ENCODE measurements at places on chromosomes 12 and 14. TPM values are rescaled to one million over a fixed set of nuclear protein-coding genes. Genes with fewer than 3 reads are reported as not detected.

DNA sequence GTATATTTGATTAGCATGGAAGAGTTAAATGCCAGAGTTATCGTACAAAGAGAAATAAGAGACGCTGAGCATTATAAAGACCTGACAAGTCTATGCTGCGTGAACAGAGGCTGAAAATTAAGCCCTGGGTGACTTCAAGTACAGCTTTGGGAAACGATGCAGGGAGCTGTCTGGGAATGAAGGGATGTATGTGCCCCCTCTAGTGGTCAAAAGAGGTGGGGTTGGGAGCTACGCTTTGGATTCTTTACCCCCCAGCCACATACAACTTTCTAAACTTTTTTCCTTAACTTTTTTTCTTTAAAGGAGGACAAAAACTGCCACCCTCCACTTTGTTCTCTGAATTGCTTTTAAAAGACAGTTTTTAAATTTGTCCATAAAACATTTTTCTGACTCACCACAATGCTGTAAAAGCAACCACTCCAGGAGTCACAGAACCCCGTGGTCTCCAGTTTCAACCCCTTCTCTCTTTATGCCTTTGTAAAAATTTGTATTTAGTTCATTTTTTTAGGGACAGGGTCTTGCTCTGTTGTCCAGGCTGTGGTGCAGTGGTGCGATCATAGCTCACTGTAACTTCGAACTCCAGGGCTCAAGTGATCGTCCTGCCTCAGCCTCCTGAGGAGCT, 59.4 kb downstream of the ZNF664 start:
- H3K27me3 ChIP-seq: no peaks in the 10 kb centered on the region
- peaks cover 24% of the 10 kb centered on the region for H3K4me1 ChIP-seq
- no peak overlapping the region for H3K4me3 ChIP-seq
- H3K36me3 ChIP-seq: no peaks in the 10 kb centered on the region
- H3K27ac ChIP-seq: no peak overlapping the region
- DNase-seq: peak; percentile 85

DNA sequence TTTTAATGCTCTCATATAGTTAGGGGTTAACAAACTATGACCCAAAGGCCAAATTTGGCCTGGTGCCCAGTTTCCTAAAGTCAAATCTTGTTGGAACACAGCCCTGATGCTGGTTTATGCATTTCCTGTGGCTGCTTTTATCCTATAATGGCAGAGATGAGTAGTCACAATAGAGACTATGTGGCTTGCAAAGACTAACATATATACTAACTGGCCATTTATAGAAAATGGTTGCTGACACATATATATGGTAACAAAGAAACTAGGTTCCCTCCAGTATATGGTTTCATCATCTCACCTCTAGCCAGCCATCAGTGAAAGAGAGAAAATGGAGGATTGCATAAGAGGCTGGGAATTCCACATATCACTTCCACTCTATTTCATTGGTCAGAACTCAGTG, 10.8 kb downstream of the NAV3 start:
- H3K4me1 ChIP-seq: peaks cover 12% of the 10 kb centered on the region
- no peak overlapping the region for H3K27ac ChIP-seq
- H3K4me3 ChIP-seq: no peak overlapping the region
- H3K27me3 ChIP-seq: peaks cover 5% of the 10 kb centered on the region

- no peaks in the 10 kb centered on the region for H3K27me3 ChIP-seq
- H3K4me1 ChIP-seq: no peaks in the 10 kb centered on the region
- DNase-seq: no peak
- no peak overlapping the region for H3K4me3 ChIP-seq
- no peaks in the 10 kb centered on the region for H3K36me3 ChIP-seq
These were observed 246.9 kb downstream of the TMEM132C start for GRCh38 chr12:128513831-128514230.

- H3K27ac ChIP-seq: no peak overlapping the region
- H3K4me3 ChIP-seq: no peak overlapping the region
- no peaks in the 10 kb centered on the region for H3K36me3 ChIP-seq
- H3K4me1 ChIP-seq: peaks cover 24% of the 10 kb centered on the region
- no peaks in the 10 kb centered on the region for H3K27me3 ChIP-seq
These were observed 7.8 kb upstream of the PGF start for GRCh38 chr14:74963178-74963704.

- peaks cover 11% of the 10 kb centered on the region for H3K4me1 ChIP-seq
- no peaks in the 10 kb centered on the region for H3K36me3 ChIP-seq
- DNase-seq: no peak
- H3K27me3 ChIP-seq: no peaks in the 10 kb centered on the region
- no peak overlapping the region for H3K27ac ChIP-seq
These were observed 35.1 kb downstream of the NIN start for GRCh38 chr14:50795909-50796308.

DNA sequence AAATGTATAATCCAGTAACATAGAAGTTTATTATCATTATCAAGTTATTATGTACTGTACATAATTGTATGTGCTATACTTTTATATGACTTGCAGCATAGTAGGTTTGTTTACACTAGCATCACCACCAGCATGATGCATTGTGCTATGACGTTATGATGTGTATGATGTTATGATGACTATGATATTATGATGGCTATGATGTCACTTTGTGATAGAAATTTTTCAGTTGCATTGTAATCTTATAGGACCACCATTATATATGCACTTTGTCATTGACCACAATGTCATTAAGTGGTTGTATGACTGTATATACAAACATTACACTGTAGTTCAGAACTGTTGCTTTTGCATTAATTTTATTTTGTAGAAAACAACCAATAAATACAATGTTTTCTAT, 173.4 kb downstream of the PPFIA2 start:
- no peaks in the 10 kb centered on the region for H3K36me3 ChIP-seq
- H3K27ac ChIP-seq: no peak overlapping the region
- H3K4me3 ChIP-seq: no peak overlapping the region
- H3K4me1 ChIP-seq: no peaks in the 10 kb centered on the region

GRCh38 chr14:93752980-93753561, 35.2 kb downstream of the PRIMA1 start:
- no peak overlapping the region for H3K4me3 ChIP-seq
- H3K27ac ChIP-seq: no peak overlapping the region
- no peaks in the 10 kb centered on the region for H3K27me3 ChIP-seq
- H3K4me1 ChIP-seq: no peaks in the 10 kb centered on the region
- H3K36me3 ChIP-seq: no peaks in the 10 kb centered on the region
- DNase-seq: no peak

DNA sequence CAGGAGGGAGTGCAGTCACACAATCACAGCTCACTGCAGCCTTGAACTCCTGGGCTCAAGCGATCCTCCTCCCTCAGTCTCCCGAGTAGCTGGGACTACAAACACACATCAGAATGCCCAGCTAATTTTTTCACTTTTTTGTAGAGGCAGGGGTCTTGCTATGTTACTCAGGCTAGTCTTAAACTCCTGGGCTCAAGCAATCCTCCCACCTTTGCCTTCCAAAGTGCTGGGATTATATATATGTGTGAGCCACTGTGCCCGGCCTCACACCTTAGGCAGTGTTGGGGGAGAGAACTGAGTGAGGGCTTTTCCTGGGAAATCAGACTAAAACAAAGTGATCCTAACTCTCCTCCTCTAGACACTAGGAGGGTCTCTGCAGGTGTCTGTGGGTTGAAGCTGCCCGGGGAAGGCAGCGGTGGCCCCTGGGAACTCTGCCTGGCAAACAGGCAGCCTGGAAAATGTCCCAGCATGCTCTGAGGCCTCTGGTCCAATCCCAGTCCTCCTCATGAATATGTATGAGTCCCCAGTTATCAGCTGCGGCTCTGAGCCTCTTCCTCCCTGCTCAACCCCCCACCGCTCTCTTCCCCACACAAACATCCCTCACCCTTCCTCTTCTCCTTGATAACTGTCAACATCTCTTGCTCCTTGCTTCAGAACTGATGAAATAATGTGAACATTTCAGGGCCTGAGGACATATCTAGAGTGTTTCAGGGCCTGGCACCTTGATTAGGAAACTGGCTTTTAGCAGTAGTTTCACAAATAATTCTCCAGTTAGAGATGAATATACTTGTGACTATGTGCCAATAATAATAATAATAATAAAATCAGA, 7.9 kb upstream of the NAA25 start:
- H3K4me1 ChIP-seq: peaks cover 17% of the 10 kb centered on the region
- peak; percentile 32 for DNase-seq
- H3K27me3 ChIP-seq: no peaks in the 10 kb centered on the region
- peak overlapping the region; percentile 73 for H3K27ac ChIP-seq
- no peaks in the 10 kb centered on the region for H3K36me3 ChIP-seq

GRCh38 chr14:62081012-62081612, 318.9 kb downstream of the SNAPC1 start:
- H3K4me1 ChIP-seq: no peaks in the 10 kb centered on the region
- no peak overlapping the region for H3K27ac ChIP-seq
- DNase-seq: no peak
- no peak overlapping the region for H3K4me3 ChIP-seq

- DNase-seq: peak; percentile 68
- no peaks in the 10 kb centered on the region for H3K36me3 ChIP-seq
- no peaks in the 10 kb centered on the region for H3K27me3 ChIP-seq
- no peak overlapping the region for H3K4me3 ChIP-seq
These were observed 95.8 kb downstream of the EPS8 start for GRCh38 chr12:15693228-15693911.

DNA sequence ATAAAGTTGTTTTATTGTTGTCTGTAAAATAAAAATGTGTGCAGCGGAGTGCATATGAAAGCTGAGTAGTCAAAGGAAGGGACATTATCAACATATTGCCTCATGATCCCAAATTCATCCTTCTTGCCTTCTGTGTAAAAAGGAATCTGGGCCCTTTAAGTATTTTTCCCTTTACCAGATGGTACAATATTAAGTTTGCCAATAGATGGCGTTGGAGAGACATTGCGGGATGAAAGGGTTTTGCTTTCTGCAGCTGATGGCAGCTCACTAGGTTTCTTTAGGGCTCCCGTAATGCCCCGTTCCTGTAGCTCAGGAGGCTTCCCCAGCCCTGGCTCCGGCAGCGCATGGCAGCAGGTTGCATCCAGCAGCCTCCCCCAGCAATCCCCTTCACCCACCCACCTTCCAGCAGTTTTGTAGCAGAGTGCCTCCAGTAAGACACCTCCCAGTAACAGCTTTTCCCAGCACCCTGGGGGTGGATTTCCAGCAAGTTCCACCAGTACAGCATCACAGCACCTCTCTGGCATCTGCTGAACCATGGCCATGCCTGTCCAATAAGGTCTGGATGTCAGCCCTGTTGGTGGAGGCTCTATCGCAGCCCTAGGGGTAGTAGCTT, 354.4 kb downstream of the MED13L start:
- H3K27me3 ChIP-seq: no peaks in the 10 kb centered on the region
- H3K4me1 ChIP-seq: peaks cover 11% of the 10 kb centered on the region
- no peaks in the 10 kb centered on the region for H3K36me3 ChIP-seq
- DNase-seq: peak; percentile 16
- no peak overlapping the region for H3K4me3 ChIP-seq

DNA sequence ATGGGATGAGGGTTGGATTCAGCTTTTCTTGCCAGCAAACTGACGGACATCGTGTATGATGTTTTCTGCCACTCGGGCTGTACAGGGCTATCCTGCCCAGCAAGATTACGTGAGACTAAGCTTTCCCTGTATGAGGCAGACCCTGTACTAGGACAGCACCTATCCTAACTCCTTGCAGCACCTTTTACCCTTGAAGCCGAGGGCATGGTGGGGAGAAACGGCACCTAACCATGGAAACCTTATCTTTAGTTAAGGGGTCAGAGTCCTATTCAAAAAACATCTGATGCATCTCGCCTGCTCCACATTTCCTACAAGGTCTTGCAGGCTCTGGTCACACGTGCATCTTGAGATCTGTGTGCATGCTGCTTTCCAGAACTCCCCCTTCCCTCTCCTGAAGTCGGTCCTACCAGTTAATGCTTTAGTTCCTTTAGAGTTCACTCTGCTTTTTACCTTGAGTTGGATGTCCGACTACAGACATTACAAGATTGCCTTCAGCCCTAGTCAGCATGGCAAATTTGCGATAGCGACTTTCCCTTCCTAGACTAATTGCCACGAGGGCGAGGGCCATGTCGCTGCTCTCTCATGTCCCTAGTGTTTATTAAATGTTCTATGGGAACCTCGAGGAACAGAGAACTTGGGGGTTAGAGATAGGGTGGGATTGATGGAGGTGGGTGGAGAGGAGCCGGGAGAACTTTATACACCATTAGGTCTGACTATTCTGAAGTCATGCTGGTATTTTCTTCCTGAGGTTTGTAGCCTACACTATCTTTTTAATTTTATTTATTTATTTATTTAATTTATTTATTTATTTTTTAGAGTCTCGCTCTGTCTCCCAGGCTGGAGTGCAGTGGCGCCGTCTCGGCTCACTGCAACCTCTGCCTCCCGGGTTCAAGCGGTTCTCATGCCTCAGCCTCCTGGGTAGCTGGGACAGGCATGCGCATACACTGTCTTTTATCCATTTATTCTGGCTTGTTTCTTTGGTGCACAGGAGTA, 6.6 kb downstream of the RAN start:
- DNase-seq: no peak
- no peaks in the 10 kb centered on the region for H3K27me3 ChIP-seq
- H3K27ac ChIP-seq: no peak overlapping the region
- H3K4me1 ChIP-seq: peaks cover 13% of the 10 kb centered on the region
- no peak overlapping the region for H3K4me3 ChIP-seq
- peaks cover 39% of the 10 kb centered on the region for H3K36me3 ChIP-seq

DNA sequence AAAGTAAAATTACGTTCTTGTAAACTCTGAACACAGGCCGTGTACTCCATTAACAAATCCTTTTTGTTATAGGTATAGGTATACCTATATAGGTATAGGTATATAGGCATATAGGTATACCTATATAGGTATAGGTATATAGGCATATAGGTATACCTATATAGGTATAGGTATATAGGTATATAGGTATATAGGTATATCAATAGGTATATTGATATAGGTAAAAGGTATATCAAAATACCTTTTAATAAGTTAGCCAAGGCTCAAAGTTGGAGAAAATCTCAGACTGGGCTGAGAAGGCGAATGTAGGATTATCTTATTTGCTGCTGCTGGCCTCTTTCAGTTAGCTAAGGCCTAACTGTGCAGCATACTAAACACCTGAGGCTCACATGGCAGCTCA, 3.4 kb downstream of the SCFD1 start:
- no peaks in the 10 kb centered on the region for H3K36me3 ChIP-seq
- no peak overlapping the region for H3K4me3 ChIP-seq
- no peak for DNase-seq
- H3K27ac ChIP-seq: no peak overlapping the region
- peaks cover 26% of the 10 kb centered on the region for H3K4me1 ChIP-seq

GRCh38 chr12:121989276-121990113, 32.2 kb upstream of the BCL7A start:
- H3K27me3 ChIP-seq: no peaks in the 10 kb centered on the region
- H3K27ac ChIP-seq: no peak overlapping the region
- H3K4me1 ChIP-seq: peaks cover 21% of the 10 kb centered on the region
- DNase-seq: no peak

DNA sequence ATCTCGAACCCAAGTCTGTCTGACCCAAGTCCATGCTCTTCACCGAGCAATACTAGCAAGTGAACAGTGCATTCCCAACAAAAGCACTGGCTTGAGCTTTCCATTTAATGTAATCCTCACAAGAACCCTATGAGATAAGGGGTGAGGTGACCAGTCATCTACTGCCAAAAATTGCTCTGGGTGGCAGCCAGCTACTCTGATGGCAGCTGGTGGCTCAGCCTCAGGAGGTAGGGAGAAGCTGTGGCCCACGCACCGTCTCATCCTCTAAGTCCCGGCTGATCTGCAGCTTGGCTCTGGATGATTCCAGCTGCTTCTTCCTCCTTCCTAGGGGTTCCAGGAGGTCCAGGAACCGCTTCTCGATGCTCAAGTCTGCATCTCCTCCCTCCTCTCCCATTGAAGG, 75.2 kb downstream of the PLEKHG3 start:
- no peak for DNase-seq
- no peaks in the 10 kb centered on the region for H3K4me1 ChIP-seq
- H3K36me3 ChIP-seq: no peaks in the 10 kb centered on the region
- no peak overlapping the region for H3K4me3 ChIP-seq

The FAM90A1 gene
- not detected for total RNA-seq

The AMDHD1 gene
- total RNA-seq: 1.3 TPM

The KLRG1 gene
- total RNA-seq: not detected

The MANSC1 gene
- 2.5 TPM for total RNA-seq

The SLC39A2 gene
- not detected for total RNA-seq

The SERPINA3 gene
- total RNA-seq: 0.89 TPM

Data from GM23248 (cell line).